Right ventricle myocardium inferior (tissue), 1 donor: ENCODE measurements at places on chromosomes 4 and X. TPM values are rescaled to one million over a fixed set of nuclear protein-coding genes. Genes with fewer than 3 reads are reported as not detected.

TTC29 gene
- not detected for total RNA-seq

GRCh38 chrX:97132664-97133415 lies 249.1 kb downstream of the RPA4 start:
- no peak for DNase-seq

DNA sequence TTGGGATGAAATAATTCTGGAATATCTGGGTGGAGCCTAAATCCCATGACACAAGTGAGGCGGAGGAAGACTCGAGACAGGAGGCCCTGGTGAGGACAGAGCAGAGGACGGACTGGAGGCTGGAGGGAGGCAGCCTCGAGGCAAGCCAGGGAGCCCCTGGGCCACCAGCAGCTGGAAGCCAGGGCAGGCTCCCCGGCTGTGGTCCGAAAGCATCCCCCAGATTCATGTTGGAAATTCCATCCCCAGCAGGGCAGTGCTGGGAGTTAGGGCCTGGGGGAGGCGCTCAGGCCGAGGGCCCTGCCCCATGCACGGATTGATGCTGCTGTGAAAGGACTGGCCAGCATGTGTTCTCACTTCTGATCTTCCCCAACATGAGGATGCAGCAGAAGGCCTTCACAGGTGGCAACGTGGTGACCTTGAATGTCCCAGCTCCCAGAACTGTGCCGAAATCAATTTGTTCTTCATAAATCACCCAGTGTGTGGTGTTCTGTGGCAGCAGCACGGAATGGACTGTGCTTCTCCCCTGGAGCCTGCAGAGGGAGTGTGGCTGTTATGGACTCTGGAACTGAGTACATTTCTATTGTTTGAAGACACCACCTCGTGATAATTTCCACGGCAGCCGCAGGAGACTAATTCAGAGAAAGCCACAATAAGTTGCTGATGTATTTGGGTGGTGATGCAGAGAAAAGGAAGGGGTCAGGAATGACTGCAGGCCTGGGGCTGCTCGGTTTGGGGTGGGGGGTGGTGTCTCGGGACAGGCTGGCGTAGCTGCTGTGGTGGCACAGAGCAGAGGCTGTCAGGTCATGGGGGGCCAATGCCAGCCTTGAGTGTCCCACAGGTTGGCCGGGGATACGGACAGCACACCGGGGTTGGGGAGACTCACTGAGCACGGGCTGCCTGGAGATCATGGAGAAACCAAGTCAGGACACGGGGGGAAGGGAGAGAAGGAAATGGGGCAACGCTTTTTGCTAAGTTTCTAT lies 56.9 kb downstream of the PCGF3 start:
- DNase-seq, result peak; percentile 49

DNA sequence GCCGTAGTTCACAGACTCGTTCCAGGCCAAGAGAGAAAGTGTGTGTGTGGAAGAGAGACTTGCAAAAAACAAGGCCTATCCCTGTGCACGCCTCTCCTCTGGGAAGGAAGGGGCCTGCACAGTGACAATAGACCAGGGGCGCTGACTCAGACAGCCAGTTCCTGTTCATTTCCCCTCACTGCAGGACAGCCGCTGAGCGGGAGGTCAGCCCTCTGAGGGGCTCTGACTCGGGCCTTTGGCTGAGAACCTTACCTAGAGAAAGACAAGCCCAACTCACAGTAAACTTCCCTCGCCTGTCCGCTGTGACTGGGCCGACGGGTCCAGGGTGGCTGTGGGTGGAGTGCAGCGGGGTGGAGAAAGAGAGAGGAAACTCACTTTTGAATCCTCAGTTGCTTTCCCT lies 52.1 kb downstream of the RTL5 start:
- no peak for DNase-seq
